ENCODE measurements at places on chromosomes 1 and 21.

- DNase-seq = no peak
Measured at GRCh38 chr1:4001461-4001860, 101.4 kb upstream of the C1orf174 start.

- no peak for DNase-seq
Measured at GRCh38 chr21:35646606-35647005, 413.7 kb downstream of the SETD4 start.

DNA sequence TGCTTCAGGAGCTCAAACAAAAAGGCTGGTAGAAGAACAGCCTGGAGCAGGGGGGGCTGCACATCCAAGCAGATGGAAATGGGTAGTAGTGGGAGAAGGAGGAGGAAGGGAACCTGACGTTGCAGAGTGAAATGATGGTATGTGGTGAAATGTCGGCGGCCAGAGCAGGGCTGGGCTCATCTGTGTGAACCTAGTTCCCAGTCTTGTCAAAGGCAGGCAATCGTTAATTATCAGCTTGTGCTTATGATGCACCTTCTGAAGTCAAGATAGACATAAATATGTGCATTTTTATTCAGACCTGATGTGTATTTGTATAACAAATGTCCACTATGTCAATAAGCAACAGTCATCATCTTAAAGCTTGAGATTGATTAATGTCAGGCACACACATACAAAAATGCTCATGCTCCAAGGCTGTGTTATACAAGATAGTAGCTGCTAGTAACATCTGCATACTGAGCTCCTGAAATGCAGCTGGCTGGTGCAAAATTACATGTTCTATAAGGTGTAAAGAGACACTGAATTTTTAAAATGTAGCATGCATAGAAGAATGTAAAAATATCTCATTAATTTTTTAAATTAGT, 10.6 kb upstream of the ATP6V1G3 start:
- peak; percentile 42 for DNase-seq

DNA sequence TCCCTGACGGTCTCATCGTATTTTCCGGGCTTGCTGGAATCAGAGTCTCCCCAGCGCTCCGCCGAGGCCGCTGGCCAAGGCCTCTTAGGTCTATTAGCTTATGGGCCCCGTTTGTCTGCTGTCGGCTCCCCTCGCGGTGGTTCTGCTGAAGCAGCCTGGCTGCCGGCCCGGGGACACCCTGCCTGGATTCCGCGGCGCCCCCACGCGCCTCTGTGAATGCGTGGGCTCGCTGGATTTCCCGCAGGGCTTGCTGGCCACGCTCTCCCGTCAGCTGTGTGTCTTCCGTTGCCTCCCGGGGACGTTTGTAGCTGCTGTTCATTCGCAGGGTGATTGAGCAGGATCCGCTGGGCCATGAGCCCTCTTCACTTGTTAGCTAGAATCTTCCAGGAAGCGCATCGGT, 8.4 kb downstream of the LRRC3 start:
- no peak for DNase-seq

DNA sequence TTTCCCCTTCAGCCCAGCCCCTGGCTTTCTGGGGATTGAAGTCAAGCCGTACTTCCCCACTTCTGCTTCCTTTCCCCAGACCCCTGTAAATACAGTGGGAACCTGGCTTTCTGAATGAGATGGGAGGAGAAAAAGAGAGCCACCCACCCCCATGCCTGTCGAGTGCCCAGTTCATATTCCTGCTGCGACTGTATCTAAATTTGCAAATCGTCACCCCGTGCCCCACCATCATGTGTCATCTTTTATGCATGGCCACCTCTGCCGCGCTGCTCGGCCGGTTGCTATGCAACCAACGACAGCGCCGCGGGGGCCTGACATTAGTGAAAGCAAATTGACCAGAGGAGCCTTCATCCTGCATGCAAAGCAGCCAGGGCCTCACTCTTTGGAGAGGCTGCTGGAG, 143.0 kb downstream of the ELAVL4 start:
- DNase-seq = peak; percentile 94

DNA sequence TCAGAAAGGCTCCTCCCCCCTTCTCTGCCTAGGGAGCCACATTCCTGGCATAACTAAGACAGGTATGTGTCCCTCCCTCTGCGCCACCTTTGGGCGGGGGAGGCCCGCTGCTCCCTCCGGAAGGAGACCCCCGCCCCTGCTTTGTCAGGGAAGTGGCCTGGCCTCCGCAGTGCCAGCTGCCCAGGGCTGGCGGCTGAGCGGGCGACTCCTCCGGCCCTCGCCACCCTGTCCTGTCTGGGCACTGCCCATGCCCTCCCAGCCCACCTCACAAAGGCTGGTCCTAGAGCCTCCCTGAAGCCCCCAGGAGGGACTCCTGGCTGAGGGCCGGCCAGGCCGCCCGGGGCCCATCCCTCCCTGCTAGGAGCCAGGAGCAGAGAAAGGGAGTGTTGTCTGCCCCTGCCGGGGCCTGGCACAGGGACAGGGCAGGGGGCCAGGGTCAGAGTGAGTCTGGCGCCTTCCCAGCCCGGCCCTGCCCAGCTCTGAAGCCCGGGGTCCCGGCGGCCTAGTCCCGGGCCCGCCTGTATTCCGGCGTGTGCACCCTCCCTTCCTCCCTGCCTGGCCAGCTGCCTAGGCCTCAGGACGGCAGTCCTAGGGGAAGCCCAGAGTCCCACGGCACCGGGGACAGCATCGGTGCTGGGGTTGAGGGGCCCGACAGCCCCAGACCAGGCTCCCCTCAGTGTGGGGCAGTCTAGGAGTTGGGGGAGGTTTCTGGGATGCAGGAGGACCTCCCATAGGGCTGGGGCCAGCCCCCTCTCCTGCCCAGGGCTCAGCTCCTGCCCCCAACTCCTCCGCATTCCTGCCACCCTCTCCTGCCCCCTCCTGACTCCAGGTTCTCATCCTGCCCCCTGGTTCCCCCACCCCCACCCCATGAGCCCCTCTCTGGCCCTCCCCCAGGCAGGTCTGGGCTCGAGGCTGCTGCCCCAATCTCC, 5.1 kb downstream of the AGRN start:
- no peak for DNase-seq

GRCh38 chr1:41927118-41927517, 8.4 kb upstream of the HIVEP3 start:
- peak; percentile 92 for DNase-seq

DNA sequence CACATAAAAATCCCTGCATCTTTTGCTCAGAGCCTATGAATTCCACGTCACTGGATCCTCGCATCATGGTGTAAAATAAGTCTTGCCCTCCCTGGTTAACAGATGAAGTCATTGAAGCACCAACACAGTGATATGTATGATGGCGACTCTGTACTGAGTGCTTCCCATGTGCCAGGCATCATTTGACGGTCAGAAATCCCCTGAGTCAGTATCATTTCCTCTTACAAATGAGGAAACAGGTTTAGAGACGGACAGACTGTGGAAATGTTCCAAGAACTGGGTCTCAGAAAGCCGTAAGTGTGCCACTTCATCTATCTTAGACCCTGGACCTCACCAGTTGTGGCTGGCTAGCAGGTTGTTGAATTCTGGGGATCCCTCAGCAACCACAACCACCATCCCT, 5.1 kb upstream of the OLFML2B start:
- DNase-seq = no peak

GRCh38 chr1:9606948-9607347, 18.2 kb downstream of the TMEM201 start:
- DNase-seq = no peak

- no peak for DNase-seq
Measured at GRCh38 chr1:226666692-226667091, 72.4 kb downstream of the ITPKB start.

- DNase-seq = no peak
Measured at GRCh38 chr21:35777081-35777480, 283.2 kb downstream of the SETD4 start.

DNA sequence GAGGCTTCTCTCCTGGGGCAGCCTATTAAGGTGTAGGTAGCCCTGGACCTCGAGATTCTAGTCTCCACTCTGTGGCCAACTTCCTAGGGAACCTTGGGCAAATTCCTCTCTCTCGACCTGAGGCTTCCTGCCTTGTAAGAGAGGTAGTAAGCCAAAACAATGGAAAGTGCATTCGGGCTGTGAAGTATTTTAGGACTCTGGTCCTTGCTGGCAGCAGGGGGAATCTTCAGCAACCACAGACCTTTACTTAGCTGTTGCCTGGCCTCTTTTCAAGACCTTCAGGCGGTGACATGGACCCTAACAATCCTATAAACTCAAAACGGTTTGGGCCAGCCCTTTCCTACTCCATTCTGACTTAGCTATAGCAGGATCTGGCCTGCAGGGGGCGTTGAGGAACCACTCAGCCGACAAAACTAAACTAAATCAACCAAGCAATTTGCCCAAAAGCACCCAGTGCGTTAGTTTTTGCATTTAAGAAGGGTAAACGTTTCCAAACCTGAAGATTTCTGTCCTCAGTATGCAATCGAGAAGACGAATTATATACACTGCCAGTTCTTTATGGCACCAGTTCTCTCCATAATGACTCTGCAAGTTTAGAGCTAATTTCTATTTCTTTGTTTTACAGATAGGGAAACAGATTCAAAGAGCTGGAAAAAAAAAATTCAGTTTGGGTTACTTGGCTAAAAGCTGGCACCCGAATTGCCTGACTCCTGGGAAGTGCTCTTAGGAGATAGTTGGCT, 10.9 kb upstream of the SESN2 start:
- DNase-seq = peak; percentile 75

GRCh38 chr1:74406759-74407158, 105.7 kb downstream of the LRRC53 start:
- DNase-seq = no peak

GRCh38 chr1:230377851-230378250, 48.3 kb downstream of the PGBD5 start:
- DNase-seq = no peak

DNA sequence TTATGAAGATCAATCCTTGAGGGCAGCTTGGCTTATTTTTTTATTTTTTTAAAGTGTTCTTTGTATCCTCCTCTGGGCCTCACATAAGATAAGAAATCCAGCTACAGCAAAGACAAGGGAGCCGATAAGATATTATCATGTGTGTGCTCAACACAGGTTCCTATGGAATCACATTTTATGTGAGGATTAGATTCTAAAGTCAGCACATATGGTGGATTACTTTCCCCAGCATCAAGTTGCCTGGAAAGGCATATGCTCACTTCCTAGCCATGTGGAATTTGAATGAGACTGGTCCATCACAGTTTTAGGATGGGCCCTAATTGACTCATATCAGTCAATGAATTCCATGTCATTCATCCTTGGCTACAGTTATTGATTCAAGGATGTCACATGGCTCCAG, 456.9 kb upstream of the LRRC7 start:
- peak; percentile 4 for DNase-seq

- no peak for DNase-seq
Measured at GRCh38 chr1:95126366-95126765, 9.2 kb downstream of the TLCD4 start.

GRCh38 chr1:95903060-95903459, 669.0 kb downstream of the RWDD3 start:
- DNase-seq = peak; percentile 9

DNA sequence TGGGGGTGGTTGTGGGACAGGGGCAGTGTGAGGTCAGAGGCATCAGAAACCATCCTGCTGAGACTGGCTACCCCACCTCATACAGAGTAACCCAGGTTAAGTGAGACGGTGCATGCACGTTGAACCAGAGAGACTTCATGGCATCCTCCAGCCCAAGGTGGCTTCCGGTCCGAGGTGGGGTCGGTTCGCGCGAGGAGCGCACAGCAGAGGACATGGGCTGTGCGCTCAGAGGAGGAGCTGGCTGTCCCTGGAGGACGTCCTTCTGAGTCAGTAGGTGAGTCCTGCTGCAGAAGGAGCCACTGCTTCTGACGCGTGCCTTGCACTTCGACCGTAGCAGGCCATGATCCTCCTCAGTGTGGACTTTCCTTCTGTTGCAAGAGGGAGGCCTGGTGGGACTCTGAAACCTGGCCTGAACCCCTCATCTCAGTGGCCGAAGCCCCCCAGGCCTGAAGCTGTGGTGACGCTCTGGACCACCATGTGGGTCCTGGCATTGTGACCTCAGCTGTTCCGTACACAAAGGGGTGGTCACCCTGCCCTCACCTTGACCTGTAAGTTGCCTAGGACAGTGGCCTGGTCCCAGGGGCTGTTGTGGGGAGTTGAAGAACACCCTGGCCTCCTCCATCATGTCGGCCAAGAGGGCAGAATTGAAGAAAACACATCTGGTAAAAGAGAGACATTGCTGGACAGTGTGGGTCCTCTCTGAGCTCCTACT, at the start of gene TEX35:
Gene TEX35 (plus strand): TSS at position 544 of the 712 bp plus-strand sequence. CDS start 80 bp downstream, at position 624.
- DNase-seq = no peak

- DNase-seq = peak; percentile 93
Measured at GRCh38 chr1:209106237-209106741, 477.2 kb upstream of the CAMK1G start.

- DNase-seq = peak; percentile 57
Measured at GRCh38 chr21:45465105-45465504, 60.1 kb downstream of the COL18A1 start.

DNA sequence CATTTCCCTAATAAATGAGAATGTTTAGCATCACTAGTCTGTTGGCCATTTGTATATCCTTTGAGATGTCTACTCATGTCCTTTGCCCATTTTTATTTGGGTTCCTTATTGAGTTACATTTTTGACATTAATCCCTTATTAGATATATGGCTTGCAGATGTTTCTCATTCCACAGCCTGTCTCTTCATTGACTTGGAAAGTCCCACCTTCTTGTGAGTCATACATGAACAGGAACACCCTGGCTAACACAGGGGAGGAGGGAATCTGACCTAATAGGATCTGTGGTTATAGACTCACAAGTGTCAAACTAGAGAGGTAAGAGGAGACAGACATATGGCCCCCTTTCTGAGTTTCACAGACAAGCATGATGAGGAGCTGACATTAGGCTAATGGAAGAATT, 11.5 kb downstream of the ZP4 start:
- DNase-seq = peak; percentile 26

DNA sequence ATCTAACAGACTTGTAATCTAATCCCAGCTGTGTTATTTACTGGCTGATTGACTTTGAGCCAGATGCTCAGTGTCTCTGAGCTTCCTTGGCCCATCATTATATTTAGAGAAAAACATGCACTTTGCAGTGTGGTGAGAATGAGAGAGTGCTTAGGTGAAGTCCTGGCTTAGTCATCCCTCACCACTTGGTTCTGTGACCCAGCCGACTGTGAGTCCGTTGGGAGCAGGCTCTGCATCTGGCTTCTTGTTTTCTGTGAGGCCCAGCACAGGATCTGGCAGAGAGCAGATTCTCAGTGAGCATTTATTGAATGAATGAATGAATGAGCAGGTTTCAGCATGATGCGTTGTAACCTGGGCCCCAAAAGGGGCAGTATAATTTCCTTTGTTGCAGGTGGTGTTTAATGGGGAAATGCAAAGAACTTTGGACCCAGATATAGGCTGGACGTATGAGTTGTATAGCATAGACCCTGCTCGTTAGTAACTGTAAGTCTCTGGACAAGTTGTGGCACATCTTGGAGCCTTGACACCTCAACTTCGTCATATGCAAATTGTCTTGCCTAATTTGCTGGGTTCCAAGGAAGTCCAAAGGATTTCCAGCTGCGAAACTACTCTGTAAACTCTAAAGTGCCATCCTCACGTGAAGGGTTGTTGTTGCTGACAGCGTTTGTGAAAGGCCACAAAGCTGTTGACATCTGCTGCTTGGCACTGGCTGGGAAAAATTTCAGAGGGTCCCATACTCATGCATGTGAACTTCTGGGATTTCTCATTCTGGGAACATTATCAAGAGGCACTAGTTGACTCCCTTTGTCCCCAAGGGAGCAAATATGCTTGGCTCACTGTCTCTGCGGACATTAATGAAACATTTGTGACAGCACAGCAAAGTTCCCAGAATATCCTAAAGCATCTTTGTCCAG, 138.8 kb upstream of the USP24 start:
- DNase-seq = no peak

- no peak for DNase-seq
Measured at GRCh38 chr1:115447672-115448071, 109.6 kb upstream of the NGF start.

Data from NCI-H69 (cell line).